ELF-1 (cell line): ENCODE measurements at places on chromosomes 5 and 9.

- DNase-seq = no peak
These were observed 174.8 kb downstream of the SLF1 start for GRCh38 chr5:94793113-94793815.

GRCh38 chr9:124849801-124850200 is 3.5 kb upstream of the WDR38 start:
- no peak for DNase-seq

- DNase-seq = no peak
These were observed 23.4 kb downstream of the RHOBTB3 start for GRCh38 chr5:95754545-95754944.

DNA sequence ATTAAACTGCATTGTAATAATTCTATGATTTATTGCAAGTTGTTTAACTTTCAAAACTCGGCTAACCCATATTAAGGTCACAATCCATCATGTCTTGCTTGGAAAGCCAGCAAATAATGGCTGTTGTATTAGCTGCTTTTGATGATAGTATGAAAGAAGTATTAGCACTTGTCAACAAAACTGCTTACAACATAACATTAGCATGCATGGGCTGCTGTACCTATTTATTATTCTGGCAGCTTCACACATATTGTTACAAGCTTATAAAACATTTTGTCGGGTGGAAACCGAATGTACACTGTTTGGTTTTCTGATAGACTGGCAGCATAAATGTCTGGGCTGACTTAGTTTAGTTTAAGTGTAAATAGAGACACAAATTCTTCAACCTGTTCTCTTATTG is 378.3 kb downstream of the KIAA0825 start:
- DNase-seq = no peak

DNA sequence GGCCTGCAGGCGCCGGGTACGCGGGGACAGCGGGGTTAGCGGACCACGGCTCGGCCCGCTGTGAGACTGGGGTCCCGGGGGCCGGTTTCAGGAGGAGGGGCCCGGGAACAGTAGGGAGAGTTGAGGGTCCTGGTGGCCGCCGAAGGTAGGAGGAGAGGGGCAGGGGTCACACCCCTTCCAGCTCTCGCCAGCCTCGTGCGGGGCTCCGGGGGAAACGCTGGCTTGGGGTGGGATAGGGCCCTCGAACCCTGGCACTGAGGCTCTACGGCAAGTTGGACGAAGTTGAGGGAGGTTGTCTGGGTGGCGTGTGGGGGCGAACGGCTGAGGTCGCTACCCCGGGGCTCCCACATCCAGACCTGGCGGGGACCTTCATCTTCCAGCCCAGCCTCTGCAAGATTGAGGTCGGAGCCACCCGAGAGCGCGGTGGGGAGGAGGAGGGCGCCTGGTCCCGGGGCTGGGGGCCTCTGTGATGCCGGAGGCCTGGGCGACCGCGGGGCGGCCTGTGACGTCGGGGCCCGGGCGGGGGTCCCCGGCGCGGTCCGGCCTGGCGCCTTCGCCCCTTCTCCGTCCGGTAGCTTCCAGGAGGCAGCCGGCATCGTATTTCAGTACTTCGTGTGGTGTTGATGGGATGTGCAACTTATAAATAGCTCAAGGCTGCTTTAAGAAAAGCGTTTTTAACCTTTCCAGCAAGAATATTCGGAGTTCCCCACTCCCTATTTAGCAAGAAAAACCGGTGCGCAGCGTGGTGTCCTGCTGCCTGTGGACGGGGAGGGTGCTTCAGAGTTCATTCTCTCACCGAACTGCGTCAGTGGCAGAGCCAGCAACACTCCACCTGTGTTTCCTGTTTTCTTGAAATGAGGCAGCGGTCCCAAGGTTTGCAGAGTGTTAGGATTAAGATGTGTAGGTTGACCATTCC is 902 bp downstream of the HABP4 start:
- DNase-seq = peak; percentile 52

GRCh38 chr5:3429962-3430361 is 165.7 kb upstream of the IRX1 start:
- no peak for DNase-seq

GRCh38 chr5:139574641-139575312 is 13.6 kb downstream of the UBE2D2 start:
- no peak for DNase-seq

DNA sequence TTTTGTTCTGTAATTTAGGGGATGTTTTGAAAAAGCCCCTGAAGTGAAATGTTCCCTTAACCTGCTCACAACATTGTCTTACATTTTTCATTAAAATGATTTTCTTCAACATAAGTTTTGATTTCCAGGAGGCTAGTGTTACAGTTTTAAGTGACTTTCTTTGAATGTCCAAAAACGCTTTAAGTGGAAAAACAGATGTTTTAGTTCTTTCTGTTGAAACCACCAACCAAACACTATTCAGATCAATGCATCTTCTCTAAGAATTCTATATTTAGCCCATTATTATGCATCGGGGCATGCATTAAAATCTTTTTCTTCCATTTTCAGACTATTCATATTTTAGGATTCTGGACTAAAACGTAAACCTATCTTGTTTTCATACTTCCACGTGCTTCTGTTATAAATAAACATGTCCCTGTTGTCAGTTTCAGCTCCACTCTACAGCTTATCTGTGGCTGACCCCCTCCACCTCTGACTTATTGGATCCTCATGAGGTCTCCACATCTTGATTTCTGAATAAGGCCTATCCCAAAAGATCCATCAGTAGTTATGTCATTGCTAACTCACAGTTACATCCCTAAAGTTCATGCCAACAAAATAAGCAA is 882.3 kb upstream of the SEMA6A start:
- no peak for DNase-seq

DNA sequence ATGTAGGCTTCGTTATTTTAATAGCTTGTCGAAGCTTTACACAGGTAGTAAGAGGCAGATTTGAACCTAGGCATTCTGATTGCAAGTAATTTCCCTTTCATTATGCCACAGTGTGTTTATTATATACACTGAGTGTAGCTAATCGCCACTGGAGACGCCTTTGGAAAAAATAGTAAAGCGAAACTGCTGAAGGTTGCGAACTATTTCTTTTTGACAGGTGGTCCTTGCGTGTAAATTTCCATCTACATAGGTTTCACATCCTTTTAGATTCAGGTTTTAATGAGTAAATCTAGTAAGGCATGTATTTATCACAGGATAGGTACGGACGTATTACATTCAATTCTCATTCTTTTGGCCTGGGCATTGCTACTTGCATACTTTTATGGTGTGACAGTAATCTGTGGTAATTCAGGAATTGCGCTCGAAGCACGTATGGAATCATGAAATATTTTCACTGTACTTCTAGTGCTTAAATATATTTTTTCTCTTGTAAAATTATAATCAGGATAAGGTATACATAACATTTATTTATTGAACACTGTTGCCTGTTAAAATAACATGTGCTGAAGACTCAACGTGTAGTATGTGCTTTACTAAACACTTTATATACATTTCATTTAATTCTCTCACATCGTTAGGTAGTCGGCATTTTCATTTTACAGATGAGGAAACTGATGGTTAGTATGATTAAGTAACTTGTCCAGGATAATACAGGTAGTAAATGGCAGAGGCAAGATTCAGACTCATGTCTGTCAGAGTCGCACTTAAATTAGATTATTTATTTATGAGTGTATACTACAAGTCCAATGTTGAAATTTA is 1.8 kb downstream of the MARCHF6 start:
- DNase-seq = no peak

- peak; percentile 14 for DNase-seq
These were observed 5.8 kb downstream of the TAS2R1 start for GRCh38 chr5:9624196-9624947.

- no peak for DNase-seq
These were observed 63.1 kb upstream of the CDK5RAP2 start for GRCh38 chr9:120643061-120643460.

GRCh38 chr5:137737349-137738131 is 1.7 kb upstream of the KLHL3 start:
- DNase-seq = no peak

- no peak for DNase-seq
These were observed 79.7 kb upstream of the OSMR start for GRCh38 chr5:38766151-38766550.

GRCh38 chr5:93163010-93163663 is 417.9 kb downstream of the NR2F1-AS1 start:
- DNase-seq = no peak

DNA sequence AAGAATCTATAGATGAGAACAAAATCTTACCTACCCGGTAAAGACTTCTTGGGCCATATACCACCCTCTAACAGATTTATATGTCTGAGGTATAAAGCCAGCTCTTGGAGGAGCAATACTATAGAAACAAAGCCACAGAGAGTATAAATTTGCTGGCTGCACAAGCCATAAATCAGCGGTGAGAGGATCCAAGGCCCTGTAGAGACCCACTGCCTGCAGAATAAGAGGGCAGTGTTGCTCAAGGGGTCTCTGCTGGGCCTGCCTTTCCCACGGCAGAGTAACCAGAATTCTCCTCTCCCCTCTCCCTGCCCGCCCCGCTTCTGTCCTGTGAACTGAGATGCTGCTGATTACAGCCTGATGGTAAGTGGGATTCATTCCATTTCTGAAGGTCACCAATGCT is 89.2 kb downstream of the NDFIP1 start:
- DNase-seq = no peak

GRCh38 chr5:78810098-78810920 is 161.7 kb upstream of the LHFPL2 start:
- DNase-seq = no peak

DNA sequence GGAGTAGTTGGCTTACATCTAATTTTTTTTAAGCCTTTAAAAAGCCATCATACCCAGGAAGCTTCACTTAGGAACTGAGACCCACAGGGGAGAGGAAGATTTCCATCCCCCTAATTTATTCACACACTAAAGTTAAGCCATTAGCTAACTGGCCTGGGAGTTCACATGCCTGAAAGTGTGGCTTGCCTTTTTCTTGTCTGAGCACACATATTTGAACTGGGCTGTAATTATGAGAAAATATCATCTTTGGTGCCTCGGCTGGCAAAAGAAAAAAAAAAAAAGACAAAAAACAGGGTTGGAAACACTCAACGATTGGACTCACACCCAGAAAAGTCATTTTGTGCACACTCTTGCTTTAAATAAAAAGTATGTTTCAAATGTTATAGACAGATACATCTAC is 847.3 kb downstream of the MAT2B start:
- no peak for DNase-seq

GRCh38 chr9:69590266-69590665 is 81.9 kb downstream of the APBA1 start:
- DNase-seq = no peak

- DNase-seq = no peak
These were observed 52.5 kb upstream of the SEMA6A start for GRCh38 chr5:116626945-116627679.

DNA sequence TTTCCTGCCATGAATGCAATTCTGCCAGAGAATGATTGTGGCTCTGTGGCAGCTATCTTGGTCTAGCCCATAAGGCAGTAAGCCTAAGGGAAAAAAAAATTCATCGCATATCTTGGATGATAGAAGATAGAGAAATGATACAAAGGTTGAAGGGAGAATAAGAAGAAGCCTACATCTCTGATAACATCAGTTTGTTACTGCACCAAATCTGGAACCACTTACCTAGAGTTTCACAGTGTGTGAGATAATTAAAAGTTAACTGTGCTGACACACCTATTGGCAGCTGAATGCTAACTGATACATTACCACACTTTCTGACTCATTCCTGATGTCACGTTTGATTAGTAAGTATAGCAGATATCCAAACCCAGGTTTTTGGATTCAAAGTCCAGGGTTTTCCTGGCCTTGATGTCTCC is 91.6 kb upstream of the TAF11L2 start:
- DNase-seq = no peak

- no peak for DNase-seq
These were observed 52.0 kb downstream of the SLC44A1 start for GRCh38 chr9:105296445-105296844.

DNA sequence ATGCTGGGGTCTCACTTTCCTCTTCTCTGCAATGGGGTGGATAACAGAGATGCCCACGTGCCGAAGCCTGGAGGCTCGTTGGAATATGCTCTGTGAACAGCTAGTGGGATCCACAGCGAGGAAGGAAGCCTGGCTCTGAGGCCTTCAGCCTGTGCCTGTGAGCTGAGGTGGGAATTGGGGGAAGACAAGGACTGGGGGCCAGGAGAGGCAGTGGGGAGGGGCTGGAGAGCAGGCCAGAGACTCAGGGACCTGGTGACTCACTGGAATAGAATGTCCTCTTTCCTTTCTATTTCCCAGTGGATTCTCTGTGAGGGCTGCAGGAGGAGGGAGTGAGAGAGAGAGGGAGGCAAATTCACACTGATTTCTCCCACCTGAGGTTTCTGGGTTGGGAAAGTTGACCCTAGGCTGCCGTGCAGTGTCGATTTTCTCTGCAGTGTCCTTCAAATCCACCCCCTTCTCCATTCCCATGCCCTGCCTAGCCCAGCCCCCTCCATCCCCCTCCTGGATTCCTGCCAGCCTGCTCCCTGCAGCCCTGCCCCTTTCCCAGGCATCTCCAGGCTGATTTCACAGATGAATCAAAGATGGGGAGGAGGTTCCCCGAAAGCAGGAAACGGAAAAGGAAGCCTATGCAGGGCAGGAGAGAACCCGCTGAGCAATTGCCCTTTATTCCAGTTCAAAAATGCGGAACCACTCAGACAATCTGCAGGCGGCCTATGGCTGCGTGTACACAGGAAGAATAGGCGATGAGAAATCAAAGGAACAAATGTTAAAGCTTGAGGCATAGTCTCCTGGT is 1.4 kb upstream of the SPAAR start:
- DNase-seq = peak; percentile 82

DNA sequence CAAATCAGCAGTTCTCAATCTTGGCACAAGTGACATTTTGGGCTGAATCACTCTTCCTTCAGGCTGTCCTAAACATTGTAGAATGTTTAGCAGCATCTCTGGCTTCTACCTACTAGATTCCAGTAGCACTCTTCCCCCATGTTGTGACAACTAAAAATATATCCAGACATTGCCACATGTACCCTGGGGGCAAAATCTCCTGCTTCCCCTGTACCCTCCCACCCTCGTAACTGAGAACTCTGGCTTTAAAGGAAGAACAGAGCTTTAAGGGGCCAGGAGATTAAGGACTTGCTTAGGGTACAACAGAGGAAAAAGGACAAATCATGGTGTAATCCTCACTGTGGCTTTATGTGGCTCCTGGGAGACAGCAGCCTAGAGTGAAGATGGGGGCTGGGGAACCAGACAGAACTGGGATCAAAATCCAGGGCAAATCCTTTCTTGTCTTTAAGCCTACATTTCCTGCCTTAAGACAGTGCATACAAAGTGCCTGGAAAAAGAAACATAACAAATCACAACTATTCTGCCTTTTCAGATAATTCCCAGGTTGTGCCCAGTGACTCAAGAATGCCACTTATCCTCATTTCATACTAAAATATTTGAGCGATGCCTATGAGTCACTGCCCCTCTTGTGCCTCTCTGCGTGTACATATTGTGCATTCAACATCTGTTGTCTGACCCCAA is 109.3 kb downstream of the DAPK1 start:
- peak; percentile 42 for DNase-seq
